Left ventricle myocardium superior (tissue), 1 donor: ENCODE measurements at places on chromosomes 5 and 9.

DNA sequence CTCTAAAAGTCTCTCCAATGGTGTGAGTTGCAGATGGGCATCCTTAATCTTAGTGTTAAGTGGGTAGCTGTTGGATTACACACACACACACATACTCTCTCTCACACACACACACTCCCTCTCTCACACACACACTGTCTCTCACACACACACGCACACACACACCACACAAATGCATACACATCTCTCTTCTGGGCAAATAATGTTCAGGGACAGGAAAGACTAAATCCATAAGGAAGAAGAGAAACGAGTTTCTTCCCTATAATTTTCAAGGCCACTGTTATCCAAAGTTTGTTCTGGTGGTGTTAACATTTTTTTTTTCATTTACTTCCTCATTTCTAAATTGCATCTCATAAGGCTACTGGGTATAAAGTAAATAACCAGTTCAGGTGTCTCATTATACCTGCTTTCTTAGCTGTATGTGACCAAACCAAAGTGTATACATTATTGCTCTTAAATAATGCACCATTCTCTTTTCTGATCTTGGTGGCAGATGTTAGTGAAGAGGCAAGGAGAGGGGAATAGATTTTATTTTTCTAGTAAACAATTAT is 22.5 kb upstream of the CCNH start:
- DNase-seq, result no peak

GRCh38 chr9:20405616-20406015 is 216.7 kb downstream of the MLLT3 start:
- no peak for DNase-seq

GRCh38 chr9:117643288-117643654 is 60.9 kb upstream of the TLR4 start:
- DNase-seq, result no peak

DNA sequence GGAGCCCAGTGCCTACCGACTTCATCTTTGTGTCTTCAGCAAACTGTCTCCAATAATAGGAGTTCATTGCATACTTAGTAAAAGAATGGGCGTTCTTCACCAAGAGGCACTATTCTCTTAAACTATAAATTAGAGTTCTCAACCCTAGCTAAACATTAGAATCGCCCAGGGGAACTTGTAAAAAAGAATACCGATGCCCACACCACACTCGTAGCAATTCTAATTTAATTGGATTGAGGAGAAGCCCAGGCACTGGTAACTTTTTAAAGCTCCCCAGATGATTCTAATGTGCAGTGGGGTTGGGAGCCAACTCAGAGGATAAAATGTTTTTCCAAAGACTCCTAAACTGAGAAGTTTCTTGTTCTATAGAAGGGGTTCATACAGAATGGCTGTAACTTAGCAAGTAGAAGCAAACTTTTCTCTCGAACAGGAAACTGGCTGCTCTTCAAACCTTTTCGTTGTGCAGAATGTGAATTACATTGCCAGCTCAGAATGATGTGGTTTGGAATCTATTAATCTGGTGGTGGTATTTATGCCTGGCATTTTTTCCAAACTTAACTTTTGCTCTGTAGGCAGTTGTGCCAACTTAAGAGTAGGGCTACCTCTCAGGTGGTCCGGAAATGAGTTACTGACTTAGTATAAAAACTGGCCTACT is 26.4 kb upstream of the NFIB start:
- no peak for DNase-seq

DNA sequence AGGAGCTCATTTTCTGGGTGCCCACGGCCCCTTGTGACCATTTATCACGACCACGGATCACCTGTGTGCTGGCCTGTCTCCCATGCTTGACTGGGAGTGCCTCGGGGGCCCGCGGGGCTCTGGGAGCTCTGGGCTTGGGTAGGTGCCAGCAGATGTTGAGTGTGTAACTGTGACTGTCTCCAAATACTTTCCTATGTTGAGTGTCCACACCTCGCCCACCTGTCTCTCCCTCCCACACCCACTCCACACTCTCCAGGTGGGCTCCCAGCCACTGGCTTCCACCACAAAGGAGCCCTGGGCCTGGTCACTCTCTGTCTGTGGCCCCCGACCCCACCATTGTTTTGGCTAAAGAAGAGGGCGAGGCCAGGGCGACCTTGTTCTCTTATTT is 196.4 kb downstream of the CDK5RAP2 start:
- DNase-seq, result no peak
